ENCODE measurements at places on chromosomes 5 and 9.

DNA sequence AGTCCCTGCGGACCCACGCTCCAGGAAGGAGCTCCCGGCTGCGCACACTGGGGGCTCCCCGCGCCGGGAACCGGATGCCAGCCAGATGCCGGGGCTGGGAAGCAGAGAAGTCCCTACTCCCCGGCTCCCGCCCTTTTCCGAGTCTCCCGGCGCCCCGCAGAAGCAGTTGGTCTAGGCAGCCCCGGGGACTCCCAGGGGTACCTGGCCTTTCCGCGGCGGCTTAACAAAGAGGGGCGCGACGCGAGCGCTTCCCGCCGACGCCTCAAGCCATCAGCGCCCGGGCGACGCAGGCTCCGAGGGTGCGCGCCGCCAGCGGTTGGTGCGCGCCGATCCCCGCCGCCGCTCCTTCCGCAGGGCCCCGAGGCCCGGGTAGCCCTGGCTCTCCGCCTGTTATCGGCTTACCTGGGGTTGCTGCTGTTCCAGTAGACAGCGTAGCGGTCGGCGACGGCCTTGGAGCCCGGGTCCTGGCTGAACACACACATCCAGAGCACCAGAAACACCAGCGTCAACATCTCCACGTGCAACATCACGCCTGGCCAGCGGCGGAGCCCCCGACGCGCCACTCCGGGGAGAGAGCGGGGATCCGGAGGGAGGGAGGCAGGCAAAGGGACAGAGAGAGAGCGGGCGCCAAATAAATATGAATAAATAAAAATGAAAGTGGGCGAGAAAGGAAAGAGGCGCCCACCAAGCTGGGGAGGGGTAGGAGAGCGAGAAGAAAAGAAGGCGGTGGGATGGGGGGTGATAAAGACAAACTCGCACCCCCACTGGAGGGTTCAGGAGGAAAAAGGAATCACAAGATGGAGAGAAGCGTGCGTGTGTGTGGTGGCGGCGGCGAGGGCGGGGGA lies 428 bp downstream of the EFNA5 start:
- no peak for DNase-seq

GRCh38 chr5:17314907-17315471 lies 97.6 kb downstream of the BASP1 start:
- DNase-seq = no peak

DNA sequence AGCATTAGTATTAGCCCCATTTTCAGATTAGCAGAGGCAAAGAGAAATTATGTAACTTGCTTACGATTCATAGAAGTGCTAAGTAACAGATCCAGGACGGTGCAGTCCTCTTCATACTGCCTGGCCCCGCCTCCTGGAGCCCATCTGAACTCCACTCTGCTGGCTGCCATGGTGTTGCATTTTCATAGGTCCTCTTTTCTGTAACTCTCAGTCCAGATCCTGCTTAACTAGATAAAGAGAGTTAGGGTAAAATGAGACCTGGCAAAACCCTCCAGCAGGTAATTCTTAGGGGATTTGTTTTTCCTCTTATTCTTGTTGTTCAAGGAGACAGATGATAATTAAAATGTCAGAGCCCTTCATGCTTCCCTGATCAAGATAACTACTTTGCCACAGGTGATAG lies 135.1 kb upstream of the EFNA5 start:
- no peak for DNase-seq

GRCh38 chr9:135487281-135488012 lies 7.9 kb downstream of the PPP1R26 start:
- DNase-seq = no peak
